Activated naive CD4-positive, alpha-beta T cell treated with Interleukin-2 at 50 U/mL for 16 hours (primary cell): ENCODE measurements at places on chromosomes 3 and 15.
A peak's percentile ranks its signal among the peaks of the same experiment; 100 is the strongest.

- DNase-seq, result no peak
Measured at GRCh38 chr3:155326244-155326643, 32.8 kb upstream of the STRIT1 start.

DNA sequence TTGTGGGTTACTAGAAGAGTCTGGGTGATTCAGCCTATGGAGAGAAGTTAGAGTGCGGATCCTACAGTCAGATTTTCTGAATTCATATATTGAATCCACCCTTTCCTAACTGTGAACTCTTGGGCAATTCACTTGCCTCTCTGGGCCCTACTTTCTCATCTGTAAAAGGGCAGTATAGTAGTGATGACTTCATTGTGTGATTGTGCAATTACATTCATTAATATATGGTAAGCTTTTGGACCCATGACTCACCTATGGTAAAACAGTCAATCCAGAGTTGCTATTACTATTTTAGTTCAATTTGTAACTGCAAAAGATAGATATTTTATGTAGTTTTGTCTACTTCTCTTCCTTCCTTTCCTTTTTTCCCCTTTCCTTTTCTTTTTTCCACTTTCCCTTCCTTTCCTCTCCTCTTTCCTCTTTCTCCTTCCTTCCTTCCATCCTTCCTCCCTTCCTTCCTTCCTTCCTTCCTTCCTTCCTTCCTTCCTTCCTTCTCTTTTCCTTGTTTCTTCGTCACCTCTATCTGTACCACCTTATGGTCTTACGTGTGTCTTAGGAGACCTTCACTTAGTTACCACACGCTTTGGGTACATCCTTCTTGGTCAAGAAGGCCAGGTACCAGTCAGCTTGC lies 37.0 kb downstream of the GMNC start:
- DNase-seq, result no peak

DNA sequence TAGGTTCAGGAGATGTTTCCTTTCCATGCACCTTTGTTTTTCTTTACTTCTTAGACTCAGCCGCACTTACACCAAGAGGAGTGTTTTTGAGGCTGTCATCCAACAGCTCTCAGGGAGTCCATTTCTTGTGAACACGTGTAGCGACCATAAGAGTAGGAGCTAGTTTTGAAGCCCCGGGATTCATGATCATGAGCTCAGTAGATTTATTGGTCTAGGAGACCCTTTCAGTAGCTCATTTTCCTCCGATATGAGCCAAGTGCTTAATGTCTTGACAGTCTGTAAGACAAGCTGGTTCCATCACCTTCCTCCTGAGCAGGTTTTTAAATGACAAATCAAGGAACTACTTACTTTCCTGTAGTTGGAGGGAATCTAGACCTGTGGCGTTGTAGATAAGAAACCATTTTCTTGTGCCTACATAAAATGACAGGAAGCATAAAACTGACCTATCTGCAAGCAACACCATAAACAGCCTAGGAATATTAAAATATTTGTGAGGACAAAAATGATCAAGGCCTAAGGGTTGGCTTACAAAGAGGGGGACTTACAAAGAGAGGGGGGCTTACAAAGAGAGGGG lies 172.6 kb upstream of the BHLHE40 start:
- no peak for DNase-seq

GRCh38 chr3:83683937-83684598 lies 1274.7 kb upstream of the CADM2 start:
- DNase-seq, result no peak

DNA sequence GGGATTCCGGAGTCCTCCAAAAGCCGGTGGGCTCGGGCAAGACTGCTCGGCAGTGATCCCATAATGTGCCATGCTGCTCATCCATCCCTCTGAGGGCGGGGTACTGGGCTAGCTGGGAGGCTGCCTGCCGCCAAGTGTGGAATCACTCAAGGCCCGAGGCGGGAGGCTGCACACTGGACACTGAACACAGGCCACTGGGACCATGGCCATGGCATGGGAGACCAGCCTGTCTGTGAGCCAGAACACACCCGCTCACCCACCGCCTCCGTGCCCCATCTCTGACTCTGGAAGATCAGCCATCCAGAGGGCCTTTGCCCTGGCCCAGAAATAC lies 1.4 kb downstream of the C3orf22 start:
- no peak for DNase-seq

DNA sequence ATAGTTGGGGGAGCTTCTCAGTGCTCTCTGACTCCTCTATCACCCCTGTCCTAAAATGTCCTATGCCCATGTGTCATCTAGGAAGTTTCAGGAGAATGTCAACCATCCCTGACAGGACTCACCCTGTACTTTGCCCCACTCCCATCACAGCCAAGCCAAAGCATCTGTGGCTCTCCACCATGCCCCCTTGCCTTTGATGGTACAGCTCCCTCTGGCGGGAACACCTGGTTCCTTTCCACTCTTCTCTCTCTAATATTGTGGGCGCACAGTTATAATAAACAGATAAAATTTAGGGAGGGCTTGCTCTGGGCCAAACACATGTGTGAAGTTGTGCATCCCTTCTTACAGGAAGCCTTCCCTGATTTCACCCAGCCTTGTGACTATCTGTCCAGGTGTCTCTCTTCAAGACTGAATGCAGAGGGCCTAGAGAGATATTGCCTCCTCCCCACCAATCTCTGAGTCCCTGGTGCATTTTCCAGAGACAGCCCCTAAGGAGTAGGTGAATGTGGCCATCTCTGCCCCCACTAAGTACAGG lies 62.8 kb downstream of the ISG20 start:
- peak; percentile 30 for DNase-seq

DNA sequence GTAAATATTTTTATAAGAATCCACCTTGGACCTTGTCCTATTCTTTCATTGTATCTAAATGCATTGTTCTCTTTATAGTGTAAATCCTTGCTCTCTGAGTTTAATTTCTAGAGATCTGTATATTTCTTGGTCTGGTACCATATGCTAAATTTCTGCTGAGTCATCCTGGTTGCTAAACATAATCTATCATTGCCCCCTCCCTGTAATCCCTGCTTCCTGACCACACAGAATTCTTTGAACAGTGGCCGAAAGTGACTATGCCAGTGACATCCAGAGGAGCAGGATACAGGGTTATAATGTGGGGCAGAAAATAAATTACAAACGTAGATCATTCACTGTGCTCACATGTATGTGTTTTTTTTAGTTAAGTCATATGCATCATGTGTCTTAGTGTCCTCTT lies 143.1 kb downstream of the DIPK2A start:
- DNase-seq, result no peak

DNA sequence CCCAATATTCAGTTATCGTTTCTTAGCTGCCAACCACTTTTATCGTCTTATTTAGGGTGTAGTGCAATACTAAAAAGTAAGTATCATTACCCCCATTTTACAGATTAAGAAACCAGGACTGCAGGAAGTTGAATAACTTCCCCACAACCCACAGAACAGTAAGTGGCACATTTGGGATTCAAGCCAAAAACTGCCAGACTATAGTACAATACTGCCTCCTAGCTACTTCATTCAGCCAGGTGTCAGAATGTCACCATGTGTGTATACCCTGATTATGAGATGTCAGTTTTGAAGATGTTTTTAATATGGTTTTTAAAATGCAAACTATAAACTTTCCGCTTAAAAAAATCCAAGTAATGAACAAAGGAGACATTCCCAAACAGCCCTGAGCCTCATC lies 74.2 kb upstream of the PROK2 start:
- DNase-seq, result no peak

DNA sequence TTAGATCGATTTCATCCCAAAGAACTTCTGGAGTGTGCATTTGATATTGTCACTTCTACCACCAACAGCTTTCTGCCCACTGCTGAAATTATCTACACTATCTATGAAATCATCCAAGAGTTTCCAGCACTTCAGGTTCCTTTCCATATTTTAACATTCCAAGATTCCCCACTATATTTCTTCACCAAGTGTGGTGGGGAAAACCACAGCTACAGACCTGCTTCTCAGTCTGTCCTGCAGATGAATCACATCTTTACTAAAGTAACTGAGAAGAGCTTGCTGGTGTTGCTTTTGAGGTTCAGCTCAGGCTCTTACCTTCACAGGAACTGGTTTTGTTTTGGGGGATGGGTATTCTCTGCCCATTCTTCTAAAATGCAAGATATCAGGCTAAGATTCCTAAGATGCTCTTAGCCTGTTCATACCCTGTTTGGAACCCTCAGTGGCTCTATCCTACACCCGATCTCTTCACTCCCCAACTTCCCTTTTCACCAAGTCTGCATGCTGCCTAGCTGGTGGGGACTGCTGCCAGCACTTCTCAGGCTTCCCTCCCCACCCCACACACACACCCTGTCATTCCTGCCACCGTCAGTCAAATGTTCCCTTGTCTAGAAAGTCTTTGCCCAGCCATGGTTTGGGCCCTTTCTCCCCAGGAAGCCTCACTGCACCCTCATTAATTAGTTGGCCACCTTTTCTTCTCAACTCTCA lies 30.8 kb downstream of the SRP14 start:
- no peak for DNase-seq

- no peak for DNase-seq
Measured at GRCh38 chr3:29565236-29565635, 284.4 kb downstream of the RBMS3 start.

DNA sequence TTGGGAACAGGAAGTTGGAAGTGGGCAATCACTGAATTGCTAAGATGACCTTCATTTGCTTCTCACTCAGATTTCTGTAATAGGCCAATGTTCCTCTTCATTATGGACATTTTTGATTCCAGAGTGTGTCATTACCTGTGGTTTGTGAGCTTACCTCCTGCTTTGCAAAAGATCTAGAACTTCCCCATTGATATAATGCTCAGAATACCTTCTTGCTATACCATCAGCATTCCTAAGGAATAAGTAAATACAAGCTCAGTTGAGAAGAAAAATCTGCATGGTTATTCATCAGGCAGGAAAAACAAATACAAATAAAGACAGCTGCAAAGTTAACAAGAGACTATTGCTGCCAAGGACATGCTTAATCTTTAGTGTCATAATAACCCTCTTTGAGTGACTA lies 5.6 kb upstream of the RPL14 start:
- no peak for DNase-seq

GRCh38 chr15:77208241-77208640 lies 137.3 kb upstream of the TSPAN3 start:
- no peak for DNase-seq

GRCh38 chr3:31999907-32000439 lies 18.4 kb downstream of the ZNF860 start:
- no peak for DNase-seq

- DNase-seq, result no peak
Measured at GRCh38 chr15:98926236-98926635, 81.4 kb downstream of the PGPEP1L start.

DNA sequence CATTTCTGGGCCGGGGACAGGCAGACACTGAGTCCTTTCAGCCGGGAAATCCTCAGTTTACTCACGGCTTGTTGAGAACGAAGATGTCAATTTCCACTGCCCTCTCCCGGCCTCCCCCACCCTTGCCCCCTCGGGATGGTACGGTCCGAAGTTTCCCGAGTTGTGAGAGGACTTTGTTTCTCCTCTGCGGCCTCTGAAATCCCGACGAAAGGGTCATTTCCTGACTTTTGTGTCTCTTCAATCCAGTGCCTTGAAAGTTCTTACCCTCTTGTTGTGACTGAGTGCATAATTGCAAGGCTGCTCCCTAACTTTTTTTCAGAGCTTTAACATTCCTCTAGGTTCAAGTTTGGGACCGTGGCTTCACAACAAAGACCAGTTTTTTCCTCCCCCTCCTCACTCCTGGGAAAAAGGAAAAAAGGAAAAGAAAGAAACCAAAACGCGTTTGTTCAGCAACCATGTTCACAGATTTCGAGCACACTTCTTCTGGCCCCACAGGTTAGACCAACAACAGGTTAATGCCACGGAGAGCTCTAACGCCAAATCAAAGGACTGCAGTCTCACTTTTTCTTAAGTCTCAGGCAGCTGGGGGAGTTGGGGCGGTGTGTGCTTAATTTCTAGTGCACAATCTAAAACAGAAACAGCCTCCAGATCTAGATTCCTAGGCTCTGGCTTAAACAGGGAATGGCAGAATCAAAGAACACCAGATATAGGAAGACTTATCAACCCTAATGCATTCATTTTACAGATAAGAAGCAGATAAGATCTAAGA lies 138.9 kb downstream of the TMCO5A start:
- no peak for DNase-seq

GRCh38 chr3:126995926-126996512 lies 13.1 kb downstream of the PLXNA1 start:
- DNase-seq, result no peak

- no peak for DNase-seq
Measured at GRCh38 chr15:59039225-59039624, 51.8 kb downstream of the RNF111 start.

DNA sequence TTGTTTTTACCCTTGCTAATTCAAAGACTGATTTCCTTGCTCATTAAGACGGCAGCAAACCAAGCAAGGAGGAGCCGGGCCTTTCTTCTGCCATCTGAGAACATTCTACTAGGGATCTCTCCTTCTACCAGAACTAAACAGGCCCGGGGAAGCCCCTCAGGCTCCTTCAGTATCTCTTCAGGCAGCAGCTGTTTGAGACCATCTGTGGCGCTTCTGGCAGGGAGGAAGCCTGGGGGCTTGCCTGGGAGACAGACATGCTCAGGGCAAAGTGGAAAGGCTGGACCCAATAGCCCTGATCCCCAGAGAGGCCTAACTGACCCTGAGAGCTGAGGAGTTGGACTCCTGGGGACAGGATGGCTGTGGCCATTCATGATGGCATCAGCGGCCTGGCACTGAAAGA lies 67.9 kb downstream of the FEM1B start:
- no peak for DNase-seq

DNA sequence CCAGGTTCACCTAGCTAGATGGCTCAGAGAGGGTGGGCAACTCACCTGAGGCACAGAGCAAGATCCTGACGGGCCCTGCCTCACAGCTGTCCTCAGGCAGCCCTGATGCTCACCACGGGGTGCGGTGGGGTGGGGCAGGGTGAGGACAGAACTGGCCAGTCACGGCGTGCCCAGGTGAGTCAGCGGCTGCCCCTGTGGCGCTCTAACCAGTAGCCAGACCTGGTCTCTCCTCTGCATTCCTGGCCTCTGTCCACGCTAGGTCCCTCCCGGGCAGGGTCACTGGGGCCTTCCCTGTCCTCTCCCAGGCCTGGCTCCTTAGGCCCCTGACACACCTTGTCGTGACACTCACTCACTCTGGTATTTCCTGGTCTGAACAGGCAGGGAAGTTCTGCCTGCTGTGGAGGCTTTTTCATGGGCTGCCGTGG lies 901 bp downstream of the ALS2CL start:
- DNase-seq, result no peak

GRCh38 chr3:77381431-77381830 lies 341.5 kb downstream of the ROBO2 start:
- no peak for DNase-seq

GRCh38 chr15:100383302-100384107 lies 41.7 kb upstream of the ADAMTS17 start:
- DNase-seq, result no peak

GRCh38 chr15:98966091-98966787 lies 41.4 kb downstream of the PGPEP1L start:
- no peak for DNase-seq
